WTC11 (cell line): ENCODE measurements at places on chromosomes 7 and 10.
A peak's percentile ranks its signal among the peaks of the same experiment; 100 is the strongest.

DNA sequence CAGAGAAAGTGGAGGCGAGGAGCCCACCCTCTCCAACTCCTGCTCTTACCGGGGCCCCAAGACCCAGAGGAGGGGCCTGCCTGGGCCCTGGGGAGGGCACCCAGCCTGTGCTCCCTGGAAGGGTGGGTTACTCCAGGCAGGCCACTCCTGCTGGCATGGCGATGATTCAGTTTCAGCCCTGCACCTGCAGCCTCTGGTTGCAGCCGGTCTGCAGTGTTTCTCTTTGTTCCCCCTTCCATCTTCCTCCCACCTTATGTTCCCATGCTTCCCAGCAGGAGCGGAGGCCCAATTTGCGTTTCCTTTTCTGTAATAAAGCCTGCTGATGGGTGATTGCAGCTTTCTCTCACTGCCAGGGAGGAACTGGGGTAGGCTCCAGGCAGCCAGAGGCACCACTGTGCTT is 53.2 kb upstream of the FAM20C start:
- DNase-seq: no peak

GRCh38 chr7:77752016-77752415 is 46.2 kb downstream of the TMEM60 start:
- DNase-seq: no peak

- DNase-seq: no peak
Measured at GRCh38 chr10:71627956-71628355, 91.6 kb downstream of the C10orf105 start.

DNA sequence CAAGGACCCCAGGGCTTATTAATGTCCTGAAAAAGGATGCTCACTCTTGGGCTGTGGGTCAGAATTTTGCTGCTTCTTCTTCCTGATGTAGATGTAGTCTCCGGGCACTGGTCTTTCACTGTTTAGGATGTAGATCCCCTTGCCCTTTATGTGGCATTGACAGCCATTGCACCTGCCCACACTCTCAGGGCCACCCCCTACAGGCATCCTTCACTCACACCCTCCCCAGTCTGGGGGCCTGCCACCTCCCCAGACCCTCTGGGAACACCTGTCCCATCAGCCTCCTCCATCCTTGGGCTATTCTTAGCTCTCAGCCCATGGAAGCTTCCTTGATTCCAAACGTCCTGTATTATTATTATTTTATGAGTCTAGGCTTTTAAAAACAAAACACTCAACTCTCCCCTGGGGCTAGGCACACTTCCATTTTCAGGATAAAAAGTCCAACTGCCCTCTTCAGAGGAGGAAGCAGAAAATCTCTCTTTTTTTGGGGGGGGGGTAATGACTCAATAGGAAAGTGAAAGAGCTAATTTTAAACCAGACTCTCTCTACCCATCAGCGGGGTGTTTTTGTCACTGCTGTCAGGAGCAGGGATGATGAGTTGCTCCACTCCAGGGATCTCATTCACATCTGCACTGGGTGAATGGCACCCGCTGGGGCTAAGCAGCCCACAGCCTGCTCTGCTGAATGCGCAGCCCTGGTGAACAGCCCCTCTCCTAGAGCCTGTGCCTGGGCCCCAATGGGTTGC is 11.5 kb upstream of the KLRG2 start:
- DNase-seq: no peak

DNA sequence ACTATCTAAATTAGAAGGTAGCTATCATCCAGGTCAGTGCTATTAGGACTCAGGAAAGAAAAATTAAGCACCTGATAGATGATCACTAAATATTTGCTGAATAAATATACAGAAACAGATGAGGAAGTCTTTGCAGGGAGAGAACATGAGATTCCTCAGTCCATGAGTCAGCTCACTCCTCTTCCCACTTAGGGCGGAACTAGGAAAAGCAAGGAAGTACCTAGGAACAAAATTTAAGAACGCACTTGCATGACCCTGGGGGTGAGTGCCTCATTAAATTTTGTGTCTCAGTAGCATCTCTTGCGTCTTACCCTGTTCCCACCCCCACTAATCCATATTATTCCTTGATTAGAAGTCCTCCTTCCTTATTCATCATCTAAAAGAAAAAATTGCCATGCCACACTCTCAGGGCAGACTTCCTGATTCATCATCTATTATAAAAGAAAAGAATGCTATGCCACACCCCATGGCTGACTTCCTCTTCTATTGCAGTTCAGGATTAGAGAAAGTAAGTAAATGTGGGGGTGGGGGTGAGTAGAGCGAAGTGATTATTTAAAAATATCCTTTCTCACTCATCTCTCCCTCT is 208.8 kb downstream of the THSD7A start:
- DNase-seq: no peak

DNA sequence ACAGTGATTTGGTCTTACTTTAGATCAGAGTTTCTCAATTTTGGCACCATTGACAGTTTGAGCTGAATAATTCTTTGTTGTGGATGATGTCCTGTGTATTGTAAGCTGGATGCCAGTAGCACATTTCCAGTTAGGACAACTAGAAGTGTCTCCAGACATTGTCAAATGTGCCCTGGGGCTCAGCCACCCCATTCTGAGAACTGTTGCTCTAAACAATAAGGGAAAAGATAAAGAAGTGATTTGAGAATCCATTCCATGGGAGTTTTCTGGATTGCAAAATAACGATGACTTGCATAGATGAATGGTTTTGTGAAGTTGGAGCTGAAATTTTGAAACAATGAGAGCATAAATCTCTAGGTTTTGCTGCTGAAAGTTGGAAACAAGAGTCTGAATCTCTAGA is 44.6 kb downstream of the NUP205 start:
- no peak for DNase-seq

- DNase-seq: no peak
Measured at GRCh38 chr7:52074071-52074470, 757.5 kb upstream of the COBL start.

GRCh38 chr7:95690367-95690947 is 81.9 kb upstream of the DYNC1I1 start:
- no peak for DNase-seq

DNA sequence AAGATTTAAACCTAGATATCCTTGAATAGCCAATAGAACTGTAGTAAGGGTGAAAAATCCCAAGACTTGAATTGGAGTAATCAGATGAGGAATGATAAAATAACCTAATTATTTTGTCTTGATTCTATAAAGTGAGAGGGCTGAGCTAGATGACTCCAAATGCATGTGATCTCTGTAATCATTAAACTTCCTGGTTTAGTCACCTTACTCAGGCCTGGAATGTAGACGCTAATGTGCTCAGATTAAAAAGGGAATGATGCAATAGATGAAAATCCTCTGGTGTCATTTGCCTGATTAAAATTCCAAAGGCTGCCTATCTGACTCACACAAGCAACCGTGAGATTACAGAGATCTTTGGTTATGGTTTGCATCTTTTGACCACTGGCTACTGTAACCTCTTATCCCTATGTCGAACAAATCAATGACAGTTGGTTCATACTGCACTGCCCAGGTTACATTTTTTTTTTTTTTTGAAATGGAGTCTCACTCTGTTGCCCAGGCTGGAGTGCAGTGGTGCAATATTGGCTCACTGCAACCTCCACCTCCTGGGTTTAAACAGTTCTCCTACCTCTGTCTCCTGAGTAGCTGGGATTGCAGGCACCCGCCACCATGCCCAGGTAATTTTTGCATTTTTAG is 2.9 kb upstream of the HKDC1 start:
- DNase-seq: no peak

GRCh38 chr7:146926841-146927240 is 810.2 kb downstream of the CNTNAP2 start:
- DNase-seq: no peak

GRCh38 chr7:130996833-130997231 is 262.8 kb upstream of the KLF14 start:
- no peak for DNase-seq

GRCh38 chr10:102775935-102776669 is 32.4 kb downstream of the WBP1L start:
- DNase-seq: no peak

- DNase-seq: no peak
Measured at GRCh38 chr10:72009425-72010081, 45.4 kb downstream of the CHST3 start.

GRCh38 chr10:10878963-10879362 is 138.7 kb upstream of the CELF2 start:
- DNase-seq: no peak

GRCh38 chr7:31065021-31065593 is 13.0 kb downstream of the ADCYAP1R1 start:
- DNase-seq: no peak

DNA sequence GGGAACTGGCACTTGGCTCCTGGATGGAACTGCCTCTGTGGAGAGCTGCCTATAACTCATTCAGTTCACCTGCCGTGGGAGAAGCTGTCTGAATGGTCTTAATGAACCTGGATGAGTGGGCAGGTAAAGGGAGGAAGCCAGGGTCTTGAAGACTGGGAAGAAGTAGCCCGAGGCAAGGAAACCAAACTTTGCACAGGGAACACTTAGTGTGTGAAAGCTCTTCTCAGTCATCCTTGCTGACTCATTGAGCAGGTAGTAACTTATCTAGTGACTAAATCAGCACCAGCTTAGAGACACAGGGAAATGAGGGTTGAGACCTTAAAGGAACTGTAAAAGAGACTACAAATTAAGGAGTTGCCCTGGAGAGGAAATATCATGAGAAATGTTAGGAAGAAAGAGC is 9.9 kb downstream of the LRRC4 start:
- no peak for DNase-seq

GRCh38 chr7:14158111-14158510 is 168.6 kb upstream of the ETV1 start:
- no peak for DNase-seq

GRCh38 chr10:114933588-114933987 is 4.4 kb upstream of the TRUB1 start:
- DNase-seq: no peak

DNA sequence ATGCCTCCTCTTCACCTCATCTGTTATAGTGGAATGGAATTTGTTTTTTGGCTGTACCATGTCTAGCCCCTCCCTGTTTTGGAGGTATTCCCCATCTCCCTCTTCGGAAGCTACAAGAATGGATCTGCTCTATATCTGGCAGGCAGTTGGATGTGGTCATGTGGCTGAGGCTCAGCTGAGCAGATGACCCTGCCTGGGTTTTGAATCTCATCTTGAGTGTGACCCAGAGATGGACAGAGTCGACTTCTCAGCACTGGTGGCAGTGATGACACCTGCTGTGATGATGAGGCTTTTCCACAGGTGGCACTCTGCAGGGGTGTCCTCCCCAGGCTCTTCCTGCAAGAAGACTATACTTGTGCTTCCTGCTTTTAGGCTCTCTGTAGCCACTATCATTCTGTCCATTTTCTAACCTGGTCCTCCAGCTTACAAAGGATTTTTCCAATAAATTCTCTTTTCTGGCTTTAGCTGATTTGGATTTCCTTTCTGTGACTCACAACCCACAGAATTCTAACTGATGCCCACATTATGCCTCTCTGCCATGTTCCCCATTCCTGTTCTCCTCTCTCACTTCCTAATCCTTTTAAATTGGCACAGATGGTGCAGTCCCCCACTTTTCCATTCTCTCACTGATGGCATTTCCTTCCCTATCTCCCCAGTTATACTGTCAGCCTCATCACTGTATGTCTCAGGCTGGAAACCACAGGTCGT is 7.5 kb upstream of the ARHGAP22 start:
- no peak for DNase-seq

- no peak for DNase-seq
Measured at GRCh38 chr7:25959168-25959734, 192.7 kb upstream of the NFE2L3 start.

DNA sequence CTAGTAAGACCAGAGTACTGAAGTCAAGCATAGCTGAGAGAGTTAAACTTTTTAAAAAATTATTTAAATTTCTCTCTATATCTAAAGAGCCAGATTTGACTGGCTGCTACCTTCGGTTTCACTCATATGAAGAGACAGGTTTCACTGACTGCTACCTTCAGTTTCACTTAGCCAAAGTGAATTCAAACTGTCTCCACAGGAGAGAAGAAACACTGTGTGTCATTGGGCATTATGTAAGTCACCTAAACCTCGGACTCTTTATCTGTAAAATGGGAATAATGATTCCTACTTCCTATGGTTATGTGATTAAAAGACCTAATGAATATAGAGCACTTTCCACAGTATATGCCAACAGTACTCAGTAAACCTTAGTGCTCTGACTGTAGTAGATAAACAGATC is 41.6 kb upstream of the MET start:
- DNase-seq: no peak

DNA sequence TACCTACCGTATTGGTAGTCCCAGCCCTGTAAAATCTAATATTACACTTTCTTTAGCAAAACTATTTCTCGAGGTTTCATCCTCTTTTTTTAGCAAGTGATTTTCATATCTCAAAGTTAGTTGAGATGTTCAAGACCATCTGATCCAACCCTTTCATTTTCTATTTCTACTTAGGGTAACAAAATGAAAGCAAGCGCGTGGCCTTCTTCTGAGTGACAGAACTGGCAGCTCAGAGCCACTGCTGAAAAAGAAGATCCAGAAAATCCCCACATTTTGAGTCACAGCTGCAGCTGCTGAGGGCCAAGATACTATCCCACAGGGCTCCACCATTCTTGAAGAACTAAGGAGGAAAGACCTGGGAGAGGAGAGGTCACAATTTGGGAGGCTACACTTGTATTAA is 24.8 kb upstream of the ZNF800 start:
- no peak for DNase-seq

DNA sequence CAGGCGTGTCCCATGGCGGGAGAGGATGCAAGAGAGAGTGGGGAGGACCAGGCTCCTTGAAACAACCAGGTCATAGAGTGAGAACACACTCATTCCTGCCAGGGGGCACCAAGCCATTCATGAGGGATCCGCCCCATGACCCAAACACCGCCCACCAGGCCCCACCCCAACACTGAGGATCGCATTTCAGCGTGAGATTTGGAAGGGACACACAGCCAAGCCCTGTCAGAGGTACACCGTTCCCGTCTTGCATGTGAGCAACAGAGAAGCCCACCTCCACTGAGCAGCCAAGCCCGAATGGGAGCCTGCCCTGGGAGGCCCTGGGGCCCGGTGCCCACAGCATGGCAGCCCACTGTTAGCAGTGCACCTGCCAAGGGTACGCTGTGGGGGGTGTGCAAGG is 7.9 kb upstream of the ARPC1B start:
- peak; percentile 58 for DNase-seq

GRCh38 chr7:38102507-38102906 is 75.5 kb upstream of the STARD3NL start:
- no peak for DNase-seq

DNA sequence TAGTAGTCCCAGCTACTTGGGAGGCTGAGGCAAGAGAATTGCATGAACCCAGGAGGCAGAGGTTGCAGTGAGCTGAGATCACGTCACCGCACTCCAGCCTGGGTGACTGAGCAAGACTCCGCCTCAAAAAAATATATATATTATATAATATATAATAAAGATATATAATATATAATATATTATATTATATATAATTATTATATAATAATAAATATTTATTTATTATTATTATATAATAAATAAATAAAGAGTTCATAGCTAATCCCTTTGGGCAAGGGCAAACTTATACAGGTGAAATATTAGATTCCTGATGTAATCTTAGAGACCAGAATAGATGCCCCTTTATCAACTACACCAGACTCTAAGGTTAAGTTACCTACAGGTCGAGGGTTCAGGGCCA is 185.2 kb downstream of the PRPF18 start:
- DNase-seq: no peak

GRCh38 chr10:9081253-9081652 is 1026.8 kb downstream of the GATA3 start:
- no peak for DNase-seq

GRCh38 chr7:50647286-50647980 is 82.2 kb upstream of the DDC start:
- DNase-seq: no peak
